ENCODE measurements at places on chromosomes 11 and 22.

- DNase-seq, result no peak
Measured at GRCh38 chr11:119113716-119114115, 6.6 kb downstream of the C2CD2L start.

DNA sequence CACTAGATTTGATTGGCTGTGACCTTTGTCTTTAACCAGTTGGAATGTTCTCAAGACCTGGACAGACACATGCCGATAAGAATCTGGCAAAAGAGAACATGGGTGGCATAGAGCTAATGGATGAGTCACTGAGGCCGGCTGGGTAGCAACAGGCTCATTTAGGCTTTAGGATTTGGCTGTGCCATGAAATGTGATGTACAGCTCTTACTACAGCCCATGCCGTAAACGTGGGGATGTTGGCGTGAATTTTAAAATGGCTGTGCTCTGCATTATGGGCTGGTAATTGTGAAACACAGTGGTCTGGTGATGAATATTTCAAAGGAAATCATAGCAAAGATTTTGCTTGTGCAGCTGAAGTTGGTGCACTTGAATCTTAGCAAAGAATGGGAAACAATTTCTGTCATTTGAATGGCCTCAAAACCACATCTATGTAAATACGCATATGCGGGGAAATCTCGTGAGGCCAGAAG lies 332.4 kb downstream of the TBC1D22A start:
- no peak for DNase-seq

GRCh38 chr11:104036995-104037394 lies 555 bp downstream of the DDI1 start:
- no peak for DNase-seq

DNA sequence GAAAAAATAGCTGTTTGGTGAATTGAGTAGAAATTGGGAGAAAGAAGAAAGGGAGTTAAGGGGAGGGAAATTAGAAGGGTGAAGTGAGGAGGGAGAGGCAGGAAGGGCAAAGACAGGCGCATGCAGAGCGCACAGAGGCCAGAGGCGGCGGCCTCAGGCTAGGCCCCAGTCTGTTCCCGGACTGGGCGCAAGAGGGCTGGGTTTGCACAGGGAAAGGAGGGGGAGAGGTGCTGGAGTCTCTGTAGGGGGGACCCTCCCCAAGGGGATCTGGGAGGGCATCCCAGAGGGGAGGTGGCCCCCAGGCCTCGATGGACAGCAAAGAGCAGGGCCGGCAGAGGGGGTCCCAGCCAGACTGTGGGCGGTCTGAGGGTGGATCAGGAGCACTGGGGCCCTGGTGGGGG lies 1.3 kb upstream of the FLRT1 start:
- no peak for DNase-seq

DNA sequence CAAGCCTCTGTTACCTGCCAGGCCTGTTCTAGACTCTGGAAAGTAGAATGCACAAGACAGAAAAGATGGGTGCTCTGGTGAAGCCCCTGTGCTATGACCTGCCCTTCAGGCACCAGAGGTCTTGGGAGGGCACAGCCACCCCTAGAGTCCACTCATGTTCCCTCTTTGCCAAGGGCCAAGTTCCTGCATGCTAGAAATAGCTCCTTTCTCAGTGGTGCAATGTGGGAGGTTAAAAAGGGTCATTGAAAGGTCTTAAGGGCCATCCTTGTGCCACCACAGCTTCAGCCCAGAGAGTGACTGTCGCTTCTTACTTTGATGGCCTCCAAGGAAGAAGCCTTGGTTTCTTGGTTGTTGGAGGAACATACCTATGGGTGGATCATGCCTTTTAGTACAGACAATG lies 84.6 kb upstream of the PARVA start:
- no peak for DNase-seq

- DNase-seq, result no peak
Measured at GRCh38 chr22:20267441-20268278, 458 bp downstream of the RTN4R start.

GRCh38 chr11:126262216-126262615 lies 6.5 kb downstream of the SRPRA start:
- DNase-seq, result no peak

GRCh38 chr11:35554491-35555437 lies 29.3 kb upstream of the PAMR1 start:
- DNase-seq, result no peak

- no peak for DNase-seq
Measured at GRCh38 chr11:29029452-29029851, 921.3 kb downstream of the METTL15 start.

DNA sequence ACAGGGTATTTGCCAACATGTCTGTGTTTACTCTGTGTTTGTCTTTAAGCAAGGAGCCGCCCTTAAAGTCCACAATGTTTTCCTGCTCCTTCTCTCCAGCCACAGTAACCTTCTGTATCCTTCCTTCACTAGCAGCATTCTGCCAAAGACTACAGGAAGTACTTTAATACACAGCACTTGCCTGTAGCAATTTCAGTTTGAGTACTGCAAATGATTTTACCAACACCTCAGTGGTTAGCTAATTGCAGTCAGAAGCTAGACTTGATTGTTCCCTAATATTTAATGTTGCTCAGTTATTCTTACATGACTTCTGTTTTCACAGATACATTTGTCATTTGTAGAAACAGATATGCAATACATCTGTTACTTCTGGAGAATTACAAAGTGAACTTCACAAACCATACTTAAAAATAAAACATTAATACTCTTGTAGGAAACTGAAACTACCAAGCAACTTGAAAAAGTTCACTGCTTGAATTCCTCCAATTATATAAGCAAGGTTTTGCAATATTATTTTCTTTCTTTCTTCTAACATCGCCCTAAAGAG lies 69.1 kb downstream of the FCHSD2 start:
- no peak for DNase-seq

- no peak for DNase-seq
Measured at GRCh38 chr11:34757026-34757451, 136.1 kb downstream of the EHF start.

- no peak for DNase-seq
Measured at GRCh38 chr11:92552942-92553341, 328.3 kb downstream of the FAT3 start.

DNA sequence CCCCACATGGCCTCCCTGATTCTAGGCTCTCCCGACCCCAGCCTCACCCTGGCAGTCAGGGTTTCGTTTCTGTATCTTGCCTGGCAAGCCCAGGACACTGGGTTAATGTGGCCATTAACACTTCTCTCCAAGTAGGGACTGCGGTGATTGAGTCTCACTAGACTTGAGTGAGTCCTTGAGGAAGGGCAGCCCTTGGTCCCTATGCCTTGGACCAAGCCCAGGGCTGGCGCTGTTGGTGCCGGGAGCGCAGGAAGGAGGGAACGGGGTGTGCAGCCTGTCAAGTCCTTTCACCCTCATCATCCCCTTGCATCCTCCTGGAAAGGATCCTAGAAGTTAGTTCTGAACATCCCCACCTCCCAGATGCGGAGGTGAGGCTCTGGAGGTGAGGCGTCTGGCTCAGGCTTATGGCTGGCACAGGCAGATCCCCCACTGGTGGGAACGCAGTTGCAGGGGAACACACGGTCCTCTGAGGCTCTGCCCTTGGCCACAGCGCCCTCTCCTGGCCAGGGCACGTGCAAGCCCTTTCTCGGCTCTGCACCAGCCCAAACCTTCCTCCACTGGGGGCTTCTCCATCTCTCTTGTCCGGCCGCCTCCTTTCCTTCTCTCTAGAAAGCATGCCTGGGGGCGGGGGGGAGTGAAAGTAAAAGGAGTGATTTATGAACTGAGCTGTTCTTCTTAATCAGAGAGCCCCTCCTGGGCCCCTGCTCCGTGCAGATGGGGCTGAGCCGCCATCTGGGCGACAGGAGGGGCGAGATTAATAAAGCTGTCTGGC lies 56.7 kb downstream of the TP53I11 start:
- peak; percentile 53 for DNase-seq

DNA sequence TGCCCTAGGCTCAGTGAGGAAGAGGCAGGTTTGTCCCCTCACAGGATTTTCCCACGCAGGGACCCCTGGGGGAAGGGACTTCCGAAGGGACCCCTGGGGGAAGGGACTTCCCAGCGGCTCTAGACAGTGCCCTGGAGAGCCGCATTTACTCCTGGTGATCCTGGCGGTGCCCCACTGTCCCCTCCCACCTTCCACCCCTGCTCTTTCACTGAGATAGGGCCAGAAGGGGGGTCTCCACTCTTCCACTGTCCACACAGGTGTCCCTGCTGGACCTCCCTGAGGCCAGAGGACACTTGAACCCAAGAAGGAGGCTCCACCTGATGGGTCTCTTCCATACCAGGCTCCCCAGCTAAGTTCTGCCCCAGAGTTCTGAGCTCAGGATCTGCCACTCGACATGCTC lies 1333.9 kb downstream of the BRD1 start:
- DNase-seq, result no peak

- DNase-seq, result no peak
Measured at GRCh38 chr11:82945682-82946081, 44.1 kb downstream of the DDIAS start.

DNA sequence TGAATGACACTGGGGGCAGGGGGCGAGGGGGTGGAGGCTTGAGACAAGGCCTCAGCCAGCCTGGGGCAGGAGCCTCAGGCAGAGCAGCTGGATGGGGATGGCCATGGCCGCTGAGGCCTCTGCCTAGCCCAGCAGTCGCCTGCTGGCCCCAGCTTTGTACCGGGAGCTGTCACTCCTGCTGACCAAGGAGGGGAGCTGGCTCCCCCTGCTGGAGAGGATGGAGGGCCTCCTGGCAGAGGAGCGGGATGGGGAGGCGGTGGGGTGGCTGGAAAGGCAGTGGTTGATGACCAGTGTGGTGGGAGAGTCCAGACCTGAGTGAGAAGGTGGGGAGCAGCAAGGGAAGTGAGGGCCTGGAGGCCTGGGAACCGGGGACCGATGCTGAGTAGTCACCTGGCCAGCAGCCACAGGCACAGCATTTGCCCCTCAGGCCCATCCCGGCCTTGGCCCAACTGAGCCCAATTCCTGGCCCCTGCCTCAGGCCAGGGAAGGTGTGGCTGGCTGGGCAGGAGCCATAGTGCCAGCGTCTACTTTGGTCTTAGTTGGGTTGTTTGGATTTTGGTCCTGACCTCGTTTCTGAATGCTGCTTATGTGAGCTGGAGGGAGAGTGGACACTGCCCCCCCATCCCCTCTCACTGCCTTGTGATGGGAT lies 6.0 kb upstream of the SUSD2 start:
- no peak for DNase-seq

DNA sequence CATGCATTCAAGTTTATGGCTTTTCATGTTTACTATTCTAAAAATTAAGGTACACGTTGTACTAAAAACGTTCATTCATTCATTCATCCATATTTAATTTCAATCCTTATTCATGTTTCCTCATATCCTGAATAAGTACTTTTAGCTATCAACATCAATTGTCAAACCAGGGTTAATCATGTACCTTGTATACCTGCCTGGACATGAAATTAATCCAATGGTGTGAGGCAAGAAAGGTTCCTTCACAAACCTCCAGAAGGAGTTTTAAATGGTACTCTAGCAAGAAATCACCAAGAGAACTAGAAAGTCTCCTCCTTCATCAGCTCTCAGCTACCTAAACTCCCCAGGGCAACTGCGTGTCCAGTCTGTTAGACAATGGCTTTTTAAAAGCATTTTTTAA lies 33.4 kb downstream of the TMEM123 start:
- no peak for DNase-seq

DNA sequence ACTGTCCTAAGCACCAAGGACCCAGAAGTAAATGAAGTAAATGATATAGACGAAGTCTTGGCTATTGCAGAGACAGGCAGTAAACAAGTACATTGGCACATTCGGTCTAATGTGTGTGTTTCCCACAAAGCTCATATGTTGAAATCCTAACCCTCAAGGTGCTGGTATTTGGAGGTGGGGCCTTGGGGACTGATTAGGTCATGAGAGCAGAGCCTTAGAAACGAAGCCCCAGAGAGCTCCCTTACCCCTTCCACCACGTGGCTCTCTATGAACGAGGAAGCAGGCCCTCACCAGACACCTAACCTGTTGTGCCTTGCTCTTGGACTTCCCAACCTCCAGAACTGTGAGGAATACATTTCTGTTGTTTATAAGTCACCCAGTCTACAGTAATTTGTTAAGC lies 14.9 kb downstream of the CLMP start:
- DNase-seq, result no peak

DNA sequence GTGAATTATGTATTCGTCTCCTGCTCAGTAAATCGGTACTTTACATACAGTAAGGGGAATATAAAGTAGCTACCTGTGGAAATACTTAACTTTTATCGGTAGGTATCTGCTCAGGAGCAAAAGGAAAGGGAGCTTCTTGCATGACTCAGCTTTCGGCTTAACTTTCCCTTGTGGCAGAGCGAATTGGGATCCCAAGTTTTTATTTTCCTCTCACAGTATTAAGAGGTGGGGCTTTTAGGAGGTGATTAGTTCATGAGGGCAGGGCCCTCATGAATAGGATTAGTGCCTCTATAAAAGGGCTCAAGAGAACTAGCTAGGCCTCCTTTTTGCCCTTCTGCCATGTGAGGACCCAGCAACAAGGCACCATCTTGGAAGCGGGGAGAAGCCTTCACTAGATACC lies 18.7 kb downstream of the RCN1 start:
- DNase-seq, result no peak

GRCh38 chr11:124839128-124839971 lies 25.9 kb upstream of the ROBO3 start:
- no peak for DNase-seq

GRCh38 chr11:13972944-13973343 lies 10.4 kb downstream of the SPON1 start:
- no peak for DNase-seq

DNA sequence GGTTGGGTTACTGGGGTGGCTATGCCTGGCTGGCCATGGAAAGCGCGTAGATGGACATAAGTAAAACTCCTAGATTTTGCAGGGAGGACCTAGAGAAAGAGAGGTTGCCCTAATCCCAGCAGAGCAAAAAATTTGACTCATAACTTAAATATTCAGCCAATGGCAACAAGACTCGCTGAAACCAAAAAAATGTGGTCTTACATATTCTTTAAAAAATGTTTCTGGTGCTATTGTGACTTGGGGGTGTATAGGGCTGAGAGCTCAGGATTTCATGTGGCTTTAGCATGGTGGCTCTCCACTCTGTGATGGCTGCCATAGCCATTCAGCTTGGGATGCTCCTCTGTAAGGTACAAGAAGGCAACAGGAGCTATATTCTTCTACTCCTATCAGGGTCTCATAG lies 27.2 kb upstream of the PDGFD start:
- DNase-seq, result no peak

- no peak for DNase-seq
Measured at GRCh38 chr11:106683435-106683834, 334.8 kb downstream of the GUCY1A2 start.

DNA sequence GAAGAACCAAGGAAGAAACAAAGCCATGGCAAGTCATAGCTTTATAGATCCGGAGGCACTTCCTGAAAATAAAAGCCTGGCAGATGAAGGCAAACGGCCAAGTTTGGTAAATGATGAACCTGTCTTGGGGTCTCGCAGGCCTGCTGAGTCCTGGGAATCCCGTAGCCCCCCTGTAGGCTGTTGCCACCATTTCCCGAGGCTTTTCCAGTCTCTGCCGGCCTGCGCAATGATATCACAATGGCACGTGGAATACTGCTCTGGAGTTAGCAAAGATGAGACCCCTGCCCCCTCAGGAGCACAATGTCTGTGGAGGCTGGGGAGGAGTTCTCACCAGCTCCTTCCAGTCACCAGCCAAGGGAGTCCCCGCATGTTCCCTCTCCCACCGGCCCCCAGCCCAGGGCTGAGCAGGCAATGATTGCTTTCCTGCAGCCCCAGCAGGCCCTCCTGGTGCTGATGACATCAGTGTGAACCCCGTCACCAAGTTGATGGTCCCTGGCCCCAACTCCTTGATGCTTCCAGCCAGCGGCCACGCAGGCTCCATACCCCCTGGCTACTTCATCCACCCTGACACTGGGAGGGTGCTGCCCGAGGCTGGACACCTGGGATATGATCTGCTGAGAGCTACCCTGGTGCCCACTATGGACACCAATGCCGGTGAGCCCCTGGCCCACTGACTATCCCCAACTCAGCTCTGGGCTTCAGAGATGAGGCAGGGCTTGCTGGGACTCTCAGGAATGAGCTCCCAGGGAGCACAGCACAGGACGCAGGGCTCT lies 55.9 kb downstream of the BTG4 start:
- no peak for DNase-seq

Measured in left renal cortex interstitium (tissue), 4 donors.